ENCODE measurements at places on chromosomes 3 and 15.

GRCh38 chr3:191329654-191330529 is at the start of gene UTS2B:
TSS of gene UTS2B (minus strand) at chr3:191330526. CDS start at chr3:191282189, 48,337 bp downstream.
- no peak for DNase-seq

GRCh38 chr3:156383441-156384025 is 171.4 kb downstream of the SSR3 start:
- no peak for DNase-seq

- no peak for DNase-seq
Measured at GRCh38 chr3:25897019-25897418, 107.1 kb downstream of the OXSM start.

DNA sequence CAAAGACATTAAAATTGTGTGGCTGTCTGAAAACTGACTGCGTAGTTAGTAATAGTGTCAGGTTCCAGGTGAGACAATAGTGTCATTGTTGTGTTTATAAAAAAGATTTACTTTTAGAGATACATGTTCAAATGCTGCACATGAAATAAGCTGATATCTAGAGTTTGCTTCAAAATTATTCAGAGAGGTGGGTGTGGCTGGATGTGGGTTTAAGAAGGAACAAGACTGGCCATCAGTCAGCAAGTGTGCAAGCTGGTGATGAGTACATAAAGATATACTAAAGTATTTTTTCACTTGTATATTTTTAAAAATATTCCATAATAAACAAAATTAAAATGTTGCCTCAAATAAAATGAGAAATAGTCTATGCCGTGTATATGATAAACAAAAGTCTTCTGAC is 190.6 kb downstream of the ARRDC4 start:
- DNase-seq: no peak

DNA sequence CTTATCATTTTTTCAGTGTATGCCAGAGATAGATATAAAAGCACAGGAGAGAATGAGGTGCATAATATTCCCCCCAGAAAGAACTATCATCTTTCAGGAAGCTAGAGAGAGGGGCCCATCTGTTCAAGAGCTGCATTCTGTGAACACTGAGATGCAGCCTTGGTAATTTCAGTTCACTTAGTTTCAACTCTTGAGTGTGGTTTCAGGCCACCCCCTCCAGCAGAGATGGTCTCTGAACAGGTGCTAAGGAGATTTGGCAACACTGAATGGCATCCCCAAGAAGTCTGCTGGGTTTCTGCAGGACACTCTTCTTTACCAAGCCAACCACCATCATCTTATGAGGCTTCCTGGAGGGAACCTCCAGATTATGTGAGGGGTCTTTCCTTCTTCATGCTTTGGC is 30.4 kb upstream of the LIMD1 start:
- DNase-seq: no peak

GRCh38 chr3:11434017-11434526 is 161.9 kb downstream of the ATG7 start:
- no peak for DNase-seq

- no peak for DNase-seq
Measured at GRCh38 chr3:183489455-183490210, 61.2 kb upstream of the MCF2L2 start.

DNA sequence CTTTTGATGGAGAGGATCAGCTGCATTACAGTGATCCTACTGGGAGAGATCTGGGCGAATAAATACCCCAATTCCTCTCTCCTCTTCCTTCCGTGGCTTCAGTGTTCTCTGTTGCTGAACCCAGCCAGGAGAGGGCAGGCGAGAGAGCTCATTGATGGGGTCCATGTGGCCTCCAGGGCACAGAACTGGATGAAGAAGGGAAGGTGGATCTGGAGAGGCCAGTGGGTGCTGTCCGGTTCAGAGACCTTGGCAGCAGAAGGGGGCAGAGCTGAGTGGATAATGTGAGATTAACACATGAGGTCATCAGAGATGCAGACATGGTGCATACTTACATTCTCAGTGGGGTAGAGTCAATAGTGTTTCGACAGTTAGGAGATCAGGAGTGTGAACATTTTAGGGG is 193.6 kb downstream of the CLSTN2 start:
- no peak for DNase-seq

Data from naive thymus-derived CD8-positive, alpha-beta T cell (primary cell).